Transverse colon (tissue), 4 donors: ENCODE measurements at places on chromosomes 3 and 15. TPM values are rescaled to one million over a fixed set of nuclear protein-coding genes. Genes with fewer than 3 reads are reported as not detected.

STRIT1 gene
- 2.5 TPM for total RNA-seq

SLCO3A1 gene
- total RNA-seq, result 5.5 TPM

PLSCR5 gene
- not detected for total RNA-seq

OR5H14 gene
- not detected for total RNA-seq

RAB6B gene
- 4.8 TPM for total RNA-seq

EFHB gene
- 0.64 TPM for total RNA-seq

WNT7A gene
- total RNA-seq, result not detected

SPINK8 gene
- total RNA-seq, result not detected

ITPKA gene
- 104 TPM for total RNA-seq

NIPA2 gene
- 62.9 TPM for total RNA-seq

CEP19 gene
- total RNA-seq, result 1.8 TPM

GADL1 gene
- not detected for total RNA-seq

ATP2B2 gene
- total RNA-seq, result not detected

ZDHHC19 gene
- not detected for total RNA-seq

RPSA gene
- 1,003 TPM for total RNA-seq

CPN2 gene
- total RNA-seq, result not detected

SH2D7 gene
- total RNA-seq, result 6.0 TPM

CP gene
- 19.5 TPM for total RNA-seq

PLS1 gene
- total RNA-seq, result 344 TPM

SSUH2 gene
- not detected for total RNA-seq
